ENCODE measurements at places on chromosomes 4 and X. TPM values are rescaled to one million over a fixed set of nuclear protein-coding genes. Genes with fewer than 3 reads are reported as not detected.

GRCh38 chr4:174107746-174108354, 175.6 kb downstream of the FBXO8 start:
- DNase-seq: no peak

- no peak for DNase-seq
Measured at GRCh38 chr4:38957261-38957815, 74.9 kb downstream of the TMEM156 start.

- peak; percentile 65 for DNase-seq
Measured at GRCh38 chr4:87092389-87093141, 127.9 kb downstream of the KLHL8 start.

SH3D19 gene
- total RNA-seq: 22.9 TPM

SGMS2 gene
- total RNA-seq: 29.4 TPM

WDR17 gene
- 3.3 TPM for total RNA-seq
